AG09319 (cell line): ENCODE measurements at places on chromosomes 5 and 9.

- no peak for DNase-seq
Measured at GRCh38 chr5:39720136-39720535, 295.4 kb upstream of the DAB2 start.

GRCh38 chr9:117046666-117047327 is 359.7 kb downstream of the TRIM32 start:
- DNase-seq, result no peak

GRCh38 chr5:133831491-133832224 is 136.8 kb downstream of the C5orf15 start:
- no peak for DNase-seq

DNA sequence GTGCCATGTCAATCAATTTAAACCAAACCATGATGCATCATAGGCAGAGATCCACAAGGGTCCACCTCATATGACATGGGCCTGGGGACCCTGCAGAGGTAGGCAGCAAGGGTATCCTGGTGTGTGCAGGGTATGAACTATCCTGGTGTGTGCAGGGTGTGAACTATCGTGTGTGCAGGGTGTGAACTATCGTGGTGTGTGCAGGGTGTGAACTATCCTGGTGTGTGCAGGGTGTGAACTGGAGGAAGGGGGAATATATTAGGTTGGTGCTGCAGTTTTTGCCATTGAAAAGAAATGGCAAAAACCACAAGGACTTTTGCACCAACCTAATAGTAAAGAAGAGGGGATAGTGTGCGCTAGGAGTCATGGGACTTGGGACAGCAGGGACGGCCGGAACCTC is 50.0 kb downstream of the MFAP3 start:
- DNase-seq, result no peak

- DNase-seq, result no peak
Measured at GRCh38 chr5:178282391-178282790, 49.8 kb upstream of the PHYKPL start.

GRCh38 chr9:137791947-137792346 is 85.6 kb upstream of the CACNA1B start:
- no peak for DNase-seq

GRCh38 chr5:98775246-98776065 is 2.0 kb downstream of the RGMB start:
- no peak for DNase-seq

- no peak for DNase-seq
Measured at GRCh38 chr5:96627792-96628398, 34.3 kb upstream of the CAST start.

- no peak for DNase-seq
Measured at GRCh38 chr5:96150007-96150406, 188.4 kb upstream of the ELL2 start.

- DNase-seq, result no peak
Measured at GRCh38 chr5:40010436-40010835, 585.7 kb upstream of the DAB2 start.

GRCh38 chr5:119218830-119219782 is 136.7 kb upstream of the TNFAIP8 start:
- no peak for DNase-seq

DNA sequence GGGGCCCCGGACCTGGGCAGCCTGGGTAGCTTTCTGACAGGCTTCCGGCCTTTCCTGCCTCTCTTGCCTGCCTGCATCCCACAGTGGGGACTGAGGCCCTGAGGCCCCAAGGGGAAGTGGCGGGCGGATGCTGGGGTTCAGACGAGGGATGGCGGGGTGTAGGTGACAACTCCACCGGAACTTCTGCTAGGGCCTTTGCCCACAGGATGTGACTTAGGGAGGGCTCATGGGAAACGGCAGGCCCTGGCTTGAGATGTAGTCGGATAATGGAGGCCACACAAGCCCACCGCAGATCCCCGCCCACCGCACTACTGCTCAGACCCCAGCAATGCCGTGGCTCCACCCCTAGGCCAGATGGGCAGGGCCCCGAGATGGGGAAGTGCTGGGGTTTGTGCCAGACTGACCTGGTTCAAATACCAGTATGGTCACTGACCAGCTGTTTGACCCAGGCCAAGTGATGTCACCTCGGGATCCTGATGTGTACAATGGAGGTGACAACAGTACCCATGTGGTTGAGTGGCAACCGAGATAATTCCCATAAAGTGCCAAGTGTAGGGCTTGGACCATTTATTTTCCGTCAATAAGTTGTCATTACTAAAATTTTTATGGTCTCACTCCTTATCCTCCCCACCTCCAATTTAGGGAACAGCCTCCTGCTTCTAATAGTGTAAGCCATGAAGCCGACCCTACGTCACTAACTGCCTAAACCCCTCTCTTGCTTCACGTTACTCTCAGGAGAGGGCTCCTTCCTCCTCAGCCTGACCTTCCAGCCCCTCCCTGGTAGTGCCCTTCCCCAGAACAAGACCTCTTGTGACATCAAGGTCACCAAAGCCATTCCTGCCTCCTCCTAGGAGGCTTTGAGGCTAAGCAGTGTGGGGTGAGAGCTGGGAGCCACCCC is 2.5 kb upstream of the CDK9 start:
- no peak for DNase-seq

DNA sequence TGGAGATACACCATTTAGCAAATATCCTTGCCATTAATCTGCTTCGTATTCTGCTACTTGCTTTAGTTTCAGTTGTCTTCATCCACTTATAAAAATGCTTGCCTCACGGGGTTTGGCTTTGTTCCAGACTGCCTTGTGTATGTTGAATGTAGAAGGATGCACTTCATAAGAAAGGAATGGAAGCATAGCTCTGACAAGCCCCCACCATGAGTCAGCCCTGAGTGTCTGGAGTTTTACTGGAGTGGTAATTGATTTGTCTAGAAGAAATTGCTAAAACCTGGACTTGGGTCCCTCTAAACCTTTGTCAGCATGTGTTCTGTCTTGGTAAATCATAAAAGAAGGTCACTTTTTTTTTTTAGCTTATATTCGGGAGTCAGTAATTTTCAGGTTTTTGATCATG is 4.6 kb downstream of the TEX48 start:
- DNase-seq, result peak; percentile 96

DNA sequence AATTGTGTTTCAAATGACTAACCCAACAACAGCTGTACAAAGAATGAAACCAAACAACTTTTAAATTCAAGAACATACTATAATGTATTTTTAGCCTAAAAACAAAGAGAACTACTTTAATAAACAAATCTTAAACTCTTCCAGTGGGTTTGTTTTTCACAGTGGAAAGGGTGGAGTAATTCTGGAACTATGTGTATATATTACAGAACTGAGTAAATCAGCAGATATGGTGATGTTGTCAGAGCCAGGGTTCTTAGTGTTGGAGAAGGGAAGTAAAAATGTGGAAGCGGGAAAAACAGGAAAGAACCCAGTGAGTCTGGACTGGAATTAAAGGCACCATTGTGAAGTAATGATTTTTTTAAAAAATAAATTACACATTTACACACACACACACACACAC is 144.9 kb downstream of the CDK5RAP2 start:
- peak; percentile 37 for DNase-seq

DNA sequence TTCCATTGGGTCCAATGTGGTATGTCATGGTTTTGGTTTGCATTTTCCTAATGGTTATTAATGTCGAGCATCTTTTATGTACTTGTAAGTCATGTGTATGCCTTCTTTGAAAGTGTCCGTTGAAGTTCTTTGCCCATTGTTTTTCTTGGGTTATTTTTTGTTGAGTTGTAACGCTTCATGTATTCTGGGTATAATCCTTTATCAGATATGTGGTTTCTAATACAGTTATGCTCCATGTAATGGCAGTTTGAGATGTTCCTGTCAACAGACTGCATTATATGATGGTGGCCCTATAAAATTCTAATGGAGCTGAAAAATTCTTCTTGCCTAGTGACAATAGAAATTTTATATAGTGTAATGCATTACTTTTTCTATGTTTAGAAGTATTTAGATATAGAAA is 17.2 kb downstream of the RIC1 start:
- no peak for DNase-seq

- DNase-seq, result no peak
Measured at GRCh38 chr9:20593537-20593936, 28.8 kb downstream of the MLLT3 start.
